ENCODE measurements at places on chromosomes 1 and 21. TPM values are rescaled to one million over a fixed set of nuclear protein-coding genes. Genes with fewer than 3 reads are reported as not detected.

CD53 gene
- total RNA-seq, result 39.3 TPM

IGSF5 gene
- total RNA-seq, result 0.67 TPM

PARK7 gene
- 266 TPM for total RNA-seq

ESPN gene
- total RNA-seq, result 0.67 TPM

C1orf210 gene
- not detected for total RNA-seq

Measured in adrenal gland (tissue), 19 donors.